ENCODE measurements at places on chromosomes 7 and 10. TPM values are rescaled to one million over a fixed set of nuclear protein-coding genes. Genes with fewer than 3 reads are reported as not detected.

The POLR2J2 gene
- total RNA-seq: 0.97 TPM

The BHLHA15 gene
- 0.13 TPM for total RNA-seq

The GSTO2 gene
- total RNA-seq: 0.31 TPM

The CALHM1 gene
- not detected for total RNA-seq
